Posterior cingulate gyrus (tissue), 11 donors: ENCODE measurements at places on chromosomes 4 and X.

DNA sequence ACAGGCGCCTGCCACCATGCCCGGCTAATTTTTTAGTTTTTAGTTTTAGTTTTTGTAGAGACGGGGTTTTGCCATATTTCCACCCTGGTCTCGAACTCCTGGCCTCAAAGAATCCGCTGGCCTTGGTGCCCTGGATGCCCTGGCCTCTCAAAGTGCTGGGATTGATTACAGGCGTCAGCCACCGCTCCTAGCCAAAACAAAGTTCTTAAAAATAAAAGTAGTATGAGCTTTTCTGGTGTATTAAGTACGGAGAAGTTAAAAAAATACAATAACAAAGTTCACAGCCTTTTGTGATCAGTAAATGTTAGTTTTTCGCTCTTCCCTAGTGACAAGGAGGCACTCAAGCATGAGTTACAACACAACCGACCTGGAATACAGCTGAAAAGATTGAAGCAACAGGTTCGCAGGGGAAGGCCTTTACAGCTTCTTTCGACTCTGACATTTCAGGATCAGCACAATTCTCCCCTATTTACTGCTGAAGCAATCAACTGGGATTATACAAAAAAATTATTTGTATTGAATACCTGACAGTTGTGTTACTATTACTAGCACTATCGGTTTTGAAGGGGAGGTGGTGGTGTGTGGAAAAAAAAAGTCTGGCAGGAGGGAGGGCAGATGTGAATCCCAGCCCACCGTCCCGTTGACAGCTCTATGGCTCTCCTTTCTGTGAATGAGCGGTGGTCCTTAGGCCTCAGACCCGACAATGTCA, 893 bp upstream of the METAP1 start:
- DNase-seq = no peak

- DNase-seq = no peak
Observed at GRCh38 chrX:148035380-148035779, 54.2 kb downstream of the FMR1NB start.

GRCh38 chr4:141914746-141915145, 278.4 kb downstream of the IL15 start:
- no peak for DNase-seq

GRCh38 chr4:168498251-168498650, 1.4 kb downstream of the PALLD start:
- no peak for DNase-seq

DNA sequence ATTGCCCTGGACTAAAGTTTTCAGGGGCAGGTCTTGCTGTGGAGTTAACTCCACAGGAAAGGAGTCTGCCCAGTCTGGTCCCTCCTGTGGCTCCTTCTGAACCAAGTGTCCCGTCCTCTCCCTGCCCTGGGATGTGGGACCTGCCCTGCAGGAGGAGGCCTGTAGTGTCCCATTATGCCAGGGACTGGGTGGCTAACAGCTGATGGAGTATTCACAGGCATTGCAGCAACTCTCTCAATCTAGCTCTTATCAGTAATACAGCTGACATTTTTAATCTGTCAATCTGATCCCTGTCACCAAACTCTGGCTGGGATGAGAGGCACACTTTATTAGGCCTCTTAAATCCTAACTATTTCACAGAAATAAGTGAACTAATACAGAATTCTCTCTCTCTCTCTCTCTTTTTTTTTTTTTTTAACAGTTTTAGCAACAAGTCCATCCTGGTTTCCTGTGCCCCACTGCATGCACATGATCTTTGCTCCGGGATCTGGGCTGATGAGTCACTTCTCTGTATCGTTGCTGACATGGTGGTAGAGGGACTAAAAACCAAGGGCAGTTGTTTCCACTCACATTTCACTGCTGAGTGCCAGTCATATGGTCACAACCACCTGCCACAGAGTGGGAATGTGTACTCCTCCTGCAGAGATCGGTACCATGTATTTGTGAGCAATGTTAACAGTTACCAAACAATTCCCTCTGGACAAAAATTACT, 39.1 kb downstream of the HAND2 start:
- DNase-seq = no peak

- no peak for DNase-seq
Observed at GRCh38 chr4:53556651-53557050, 34.6 kb downstream of the LNX1 start.

- no peak for DNase-seq
Observed at GRCh38 chrX:67725471-67725870, 181.7 kb downstream of the AR start.

GRCh38 chr4:171814545-171814944, 1.3 kb downstream of the GALNTL6 start:
- no peak for DNase-seq

DNA sequence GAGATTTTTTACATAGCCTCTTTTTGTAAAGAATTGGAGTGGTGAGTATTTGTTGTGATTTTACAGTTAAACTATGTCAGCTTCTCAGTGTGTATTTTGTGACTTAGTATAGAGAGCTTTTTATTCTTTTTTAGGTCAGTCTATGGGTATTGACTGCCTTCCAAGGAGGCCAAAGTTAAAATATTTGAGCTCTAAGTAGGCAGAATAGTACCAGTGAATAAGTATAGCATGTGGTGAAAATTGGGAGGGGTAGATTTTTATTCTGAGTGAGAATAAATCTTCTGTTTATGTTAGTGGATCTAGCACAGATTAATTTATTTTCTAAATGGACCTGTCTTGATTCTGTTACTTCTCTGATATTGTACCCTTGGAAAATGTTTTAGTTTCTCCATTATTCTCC, 37.5 kb downstream of the HERC3 start:
- no peak for DNase-seq

- no peak for DNase-seq
Observed at GRCh38 chr4:26345565-26345938, 24.7 kb downstream of the RBPJ start.

GRCh38 chr4:75180217-75180616, 247.3 kb downstream of the PARM1 start:
- no peak for DNase-seq

DNA sequence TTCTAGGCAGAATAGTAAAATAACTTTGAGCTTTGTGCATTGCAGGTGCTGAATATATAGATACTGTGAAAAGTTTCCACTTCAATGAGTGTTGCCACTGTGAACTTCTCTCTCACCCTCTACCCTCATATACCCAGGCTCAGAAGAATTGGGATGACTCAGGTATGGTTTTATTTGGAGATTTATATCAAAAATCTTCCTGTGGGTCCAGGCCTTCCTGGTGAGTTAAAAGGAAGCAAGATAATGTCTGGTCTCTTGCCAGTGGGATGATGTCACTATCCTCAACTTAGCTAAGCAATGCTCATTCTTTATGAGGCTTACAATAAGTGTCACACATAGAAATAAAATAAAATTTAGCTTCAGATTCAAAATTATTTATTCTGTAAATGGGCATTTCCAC, 153.3 kb upstream of the TENT5D start:
- no peak for DNase-seq

DNA sequence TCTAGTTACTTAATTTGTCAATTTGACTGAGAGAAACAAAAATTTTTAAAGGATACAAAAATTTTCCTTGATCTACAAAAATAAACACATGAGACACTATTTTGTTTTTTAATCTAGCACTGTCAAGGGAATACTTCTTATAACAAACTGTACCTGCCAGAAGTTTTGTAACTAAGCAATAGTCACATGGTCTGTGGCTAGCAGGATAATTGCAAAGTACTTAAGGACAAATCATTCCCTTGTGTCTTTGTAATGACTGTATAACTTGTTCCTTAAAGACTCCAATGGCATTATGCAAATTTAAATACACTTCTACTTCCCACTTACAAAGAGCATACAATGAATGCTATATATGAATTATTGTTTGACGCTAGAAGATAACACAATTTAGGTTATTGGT, 25.1 kb upstream of the ANK2 start:
- no peak for DNase-seq

DNA sequence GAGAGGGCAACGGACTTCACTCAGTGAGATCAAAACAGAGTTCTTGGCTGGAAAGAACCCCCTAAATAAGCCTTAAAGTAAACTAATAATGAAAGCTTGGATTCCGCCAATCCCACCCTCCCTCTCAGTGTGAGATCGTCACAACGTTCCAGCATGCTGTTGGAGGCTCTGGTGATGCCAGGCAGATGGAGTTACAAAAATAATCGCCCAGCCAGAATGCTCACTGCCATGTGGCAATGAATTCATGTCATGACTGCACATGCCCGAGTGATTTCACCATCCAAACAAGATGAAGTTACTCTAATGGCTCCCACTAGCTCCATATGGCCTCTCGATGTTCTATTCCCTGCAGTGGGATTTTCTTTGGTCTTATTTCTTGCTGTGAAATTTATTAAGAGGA, 248.0 kb downstream of the SPATA18 start:
- no peak for DNase-seq

- DNase-seq = no peak
Observed at GRCh38 chr4:81786063-81786763, 314.5 kb upstream of the RASGEF1B start.

- DNase-seq = peak; percentile 30
Observed at GRCh38 chr4:80197601-80198440, 518 bp downstream of the PRDM8 start.

DNA sequence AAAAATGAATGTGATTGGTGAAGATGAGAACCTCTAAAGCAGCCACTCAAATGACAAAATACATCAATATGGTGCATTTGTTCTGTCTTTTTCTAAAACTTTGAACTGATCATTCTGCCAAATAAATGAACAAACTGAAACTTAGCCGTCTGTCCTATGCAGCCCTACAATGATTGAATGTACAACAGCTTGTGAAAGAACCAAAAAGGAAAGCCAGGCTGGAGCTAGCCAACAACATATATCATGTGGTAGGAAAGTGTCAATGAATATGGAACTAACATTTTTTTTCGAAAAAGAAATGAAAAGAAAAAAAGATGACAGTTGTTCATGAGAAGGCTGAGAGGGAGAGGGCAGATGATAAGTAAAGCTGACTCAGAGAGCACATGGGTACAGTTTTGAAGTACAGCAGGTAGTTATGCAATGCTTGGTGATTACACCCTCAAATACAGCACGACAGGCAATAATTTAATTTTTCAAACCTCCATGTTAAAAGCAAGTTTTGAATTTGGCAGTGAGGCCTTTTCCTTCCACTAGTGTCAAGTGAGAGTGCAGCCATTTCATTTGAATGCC, 21.2 kb upstream of the SLC7A11 start:
- no peak for DNase-seq

DNA sequence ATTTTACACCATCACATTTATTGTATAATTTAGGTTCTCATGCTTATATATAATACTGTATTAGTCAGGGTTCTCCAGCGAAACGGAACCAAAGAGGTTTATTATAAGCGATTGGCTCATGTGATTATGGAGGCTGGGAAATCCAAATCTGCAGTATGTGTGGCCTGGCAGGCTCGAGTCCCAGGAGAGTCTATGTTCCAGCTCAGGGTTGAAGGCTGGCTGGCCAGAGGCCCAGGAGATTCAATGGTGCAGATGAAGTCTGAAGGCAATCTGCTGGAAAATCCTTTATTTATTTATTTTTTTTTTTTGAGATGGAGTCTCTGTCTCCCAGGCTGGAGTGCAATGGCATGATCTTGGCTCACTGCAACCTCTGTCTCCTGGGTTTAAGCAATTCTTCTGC, 63.0 kb upstream of the WDFY3 start:
- no peak for DNase-seq

DNA sequence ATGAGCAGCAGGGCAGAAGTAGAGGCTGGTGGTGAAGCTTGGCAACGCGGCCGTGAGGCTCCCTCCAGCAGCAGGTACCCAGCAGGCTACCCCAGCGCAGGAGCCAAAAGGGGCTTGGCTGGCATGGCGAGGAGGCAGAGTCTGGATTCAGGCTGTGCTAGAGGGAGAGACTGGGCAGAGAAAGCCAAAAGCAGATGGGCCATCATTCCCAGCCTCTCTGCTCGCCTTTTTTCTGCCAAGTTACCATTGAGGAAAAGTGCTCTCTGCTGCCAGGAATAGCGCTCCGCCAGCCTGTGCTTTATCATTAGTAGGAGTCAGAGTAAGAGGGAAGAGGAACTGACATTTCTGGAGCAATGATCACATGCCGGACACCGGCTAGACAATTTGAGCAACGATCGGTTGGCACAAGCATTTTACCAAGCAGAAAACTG, 28.7 kb upstream of the MAP3K15 start:
- DNase-seq = peak; percentile 19

DNA sequence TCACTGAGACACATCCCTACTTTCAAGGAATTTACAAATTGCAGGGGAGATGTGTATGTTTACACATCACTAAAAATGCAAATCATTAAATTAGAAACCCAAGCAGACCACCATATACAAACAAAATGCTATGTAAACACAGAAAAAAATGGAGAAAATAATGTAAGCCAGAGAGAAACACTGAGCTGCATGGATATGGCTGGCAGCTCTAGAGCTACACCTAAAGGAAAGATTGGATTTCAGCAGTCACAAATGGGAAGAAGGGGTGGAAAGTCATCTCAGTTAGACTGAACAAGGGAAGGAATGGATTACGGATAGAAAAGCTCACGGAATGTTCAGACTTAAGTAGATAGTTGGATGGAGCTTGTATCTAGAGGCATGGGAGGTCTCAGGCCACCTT, 186.3 kb downstream of the MOSPD2 start:
- DNase-seq = no peak

- DNase-seq = no peak
Observed at GRCh38 chr4:77199276-77199675, 42.3 kb downstream of the CCNG2 start.

GRCh38 chr4:38456096-38456495, 207.9 kb upstream of the KLF3 start:
- DNase-seq = no peak

GRCh38 chr4:68463796-68464195, 16.5 kb downstream of the TMPRSS11E start:
- DNase-seq = no peak

GRCh38 chr4:80011636-80012236, 61.3 kb downstream of the ANTXR2 start:
- no peak for DNase-seq

DNA sequence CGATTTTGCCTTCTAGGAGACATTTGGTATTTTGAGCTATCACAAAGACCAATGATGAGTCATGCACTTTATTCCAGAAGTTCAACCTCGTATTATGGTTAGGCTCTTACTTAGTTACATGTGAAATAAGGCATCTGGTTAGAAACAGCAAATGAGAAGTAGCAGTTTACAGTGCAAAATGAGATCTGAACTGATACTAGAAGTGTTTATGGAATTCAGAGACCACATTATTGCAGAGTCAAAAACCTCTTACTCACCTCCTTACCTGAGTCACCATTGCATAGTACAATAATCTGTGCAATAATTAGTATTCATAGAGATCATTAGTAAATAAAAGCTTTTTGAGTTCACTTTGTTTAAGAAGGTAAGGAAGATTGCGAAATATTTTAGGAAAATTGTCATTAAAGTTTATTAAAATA, 38.7 kb downstream of the SEC24B start:
- no peak for DNase-seq
